ENCODE measurements at places on chromosomes 4 and X.

GRCh38 chrX:76971393-76972376 is 475.5 kb upstream of the FGF16 start:
- no peak for DNase-seq

GRCh38 chr4:77201857-77202256 is 44.9 kb downstream of the CCNG2 start:
- DNase-seq, result no peak

DNA sequence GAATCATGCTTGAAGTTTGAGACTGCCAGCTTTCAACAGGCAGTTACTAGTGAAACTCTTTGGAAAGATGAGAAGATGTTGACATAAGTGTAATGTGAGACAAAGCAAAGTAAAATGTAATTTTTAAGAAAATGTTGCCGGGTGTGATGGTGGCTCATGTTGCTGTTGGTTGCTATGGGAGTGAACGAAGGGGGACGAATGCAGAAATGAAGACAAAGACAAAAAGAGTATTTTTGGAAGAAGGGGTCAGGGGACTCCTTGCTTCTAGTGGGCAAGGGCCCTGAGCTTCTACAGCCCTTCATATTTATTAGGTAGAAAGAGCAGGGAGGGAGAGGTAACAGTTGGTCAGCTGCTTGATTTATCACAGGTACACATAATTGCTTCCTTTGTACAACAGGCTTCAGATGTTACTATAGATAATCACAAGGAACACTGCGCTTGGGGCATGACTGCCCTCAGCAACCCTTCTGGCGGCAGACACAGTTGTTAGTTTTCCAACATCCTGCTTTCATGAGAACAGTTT is 11.9 kb upstream of the UGDH start:
- no peak for DNase-seq

GRCh38 chrX:48891402-48892288 is 5.9 kb downstream of the TIMM17B start:
- DNase-seq, result peak; percentile 44

DNA sequence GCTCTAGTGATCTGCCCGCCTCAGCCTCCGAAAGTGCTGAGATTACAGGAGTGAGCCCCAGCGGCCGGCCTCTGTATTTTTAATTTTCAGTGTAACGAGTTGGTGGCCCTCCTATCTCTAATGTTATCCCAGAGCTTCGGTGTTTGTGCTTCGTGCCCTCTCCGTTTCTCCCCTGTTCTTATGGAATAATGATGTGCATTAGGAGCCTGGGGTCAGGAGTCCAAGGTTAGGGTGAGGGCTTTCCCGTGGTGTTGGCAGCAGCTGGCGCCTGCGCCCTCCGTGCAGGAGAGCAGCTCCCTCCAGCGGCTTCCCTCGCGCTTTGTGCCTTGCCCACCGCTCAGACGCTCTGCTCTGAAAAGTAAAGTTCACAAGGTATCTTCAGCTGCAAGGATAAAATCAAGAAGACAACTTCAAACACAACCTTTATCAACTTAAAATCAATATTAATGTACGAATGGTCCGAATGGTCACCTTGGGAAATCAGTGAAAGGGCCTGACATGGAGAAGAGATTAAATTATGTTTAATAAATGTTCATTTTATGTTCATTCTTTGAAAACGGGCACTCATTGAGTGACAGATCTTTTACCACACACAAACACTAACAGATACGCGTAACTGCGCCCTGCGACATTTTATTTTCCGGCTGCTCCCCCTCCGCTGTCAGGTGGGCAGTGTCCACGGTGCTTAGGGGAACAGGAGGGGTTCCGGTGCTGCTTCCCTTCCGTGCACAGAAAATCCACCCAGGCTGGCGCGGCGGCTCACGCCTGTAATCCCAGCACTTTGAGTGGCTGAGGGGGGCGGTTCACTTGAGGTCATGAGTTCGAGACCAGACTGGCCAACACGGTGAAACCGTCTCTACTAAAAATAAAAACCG is 62.4 kb downstream of the TRAPPC11 start:
- peak; percentile 19 for DNase-seq

GRCh38 chr4:94237271-94237670 is 29.6 kb downstream of the SMARCAD1 start:
- DNase-seq, result no peak

- DNase-seq, result peak; percentile 68
These were observed 1.2 kb downstream of the MAGIX start for GRCh38 chrX:49163555-49164419.

DNA sequence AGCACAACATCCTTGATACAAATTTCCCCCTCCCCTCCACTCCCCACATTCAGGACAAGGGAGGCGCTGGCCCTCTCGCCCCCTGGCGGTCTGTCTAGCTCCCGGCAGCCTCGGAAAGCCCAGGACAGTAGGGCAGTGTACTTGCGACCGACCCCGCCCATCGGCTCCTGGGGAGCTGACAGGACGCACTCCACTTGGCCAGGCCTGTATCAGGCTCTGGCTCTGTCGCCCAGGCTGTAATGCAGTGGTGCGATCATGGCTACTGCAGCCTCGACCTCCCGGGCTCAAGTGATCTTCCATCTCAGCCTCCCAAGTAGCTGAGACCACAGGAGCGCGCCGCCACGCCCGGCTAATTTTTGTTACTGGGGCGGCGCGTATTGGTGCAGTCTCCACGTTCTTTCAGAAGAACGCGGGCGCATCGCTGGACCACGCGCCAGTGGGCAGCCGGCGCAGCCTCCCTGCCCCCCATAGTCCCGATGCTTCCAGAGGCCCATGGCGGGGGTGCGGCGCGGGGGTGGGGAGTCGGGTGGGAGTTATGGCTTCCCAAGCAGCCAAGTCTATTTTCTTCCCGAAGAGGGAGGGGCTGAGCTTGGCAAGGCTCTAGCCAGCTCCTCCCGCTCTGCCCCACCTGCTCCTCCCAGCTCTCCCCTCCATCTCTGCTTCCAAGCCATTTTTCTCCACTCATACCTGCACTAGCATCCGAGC is 7.8 kb upstream of the AKAP14 start:
- DNase-seq, result peak; percentile 45

DNA sequence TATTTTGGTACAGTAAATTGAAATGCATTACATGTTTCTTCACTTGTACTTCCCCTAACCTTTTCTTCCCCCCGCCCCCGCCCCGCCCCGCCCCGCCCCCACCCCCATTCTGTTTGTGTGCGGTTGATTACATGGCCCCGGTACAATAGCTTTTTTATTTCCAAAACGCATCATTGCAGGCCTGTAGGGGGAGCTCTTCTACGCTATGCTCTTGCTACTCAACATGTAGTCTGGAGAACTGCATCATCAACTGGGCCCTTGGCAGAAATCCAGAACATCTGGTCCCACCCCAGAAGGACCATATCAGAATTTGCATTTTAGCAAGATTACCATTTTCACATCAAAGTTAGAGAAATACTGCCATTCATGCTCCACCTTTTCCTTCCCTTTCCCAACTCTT is 333.3 kb upstream of the DDX53 start:
- no peak for DNase-seq

GRCh38 chrX:78378476-78379115 is 51.2 kb upstream of the CYSLTR1 start:
- DNase-seq, result no peak

- no peak for DNase-seq
These were observed 11.1 kb downstream of the SLC25A43 start for GRCh38 chrX:119410027-119410819.

DNA sequence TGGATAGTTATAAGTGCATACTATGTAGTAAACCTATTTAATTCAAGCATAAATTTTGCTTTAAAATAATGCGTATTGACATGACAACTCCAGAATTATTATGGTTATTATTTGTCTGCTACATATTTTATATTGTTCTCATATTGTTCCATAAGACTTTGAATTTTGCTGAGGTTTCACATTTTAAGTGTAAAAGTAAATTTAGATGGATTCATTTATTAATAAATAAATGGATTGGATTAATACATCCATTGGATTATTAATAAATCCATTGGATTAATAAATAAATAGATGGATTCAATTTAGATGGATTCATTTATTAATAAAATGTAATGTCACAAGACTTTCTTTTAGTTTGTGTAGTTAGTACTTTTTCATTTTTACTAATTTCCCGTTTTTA is 1768.0 kb upstream of the PCDH10 start:
- no peak for DNase-seq

GRCh38 chrX:118066867-118067515 is 49.6 kb downstream of the KLHL13 start:
- no peak for DNase-seq

DNA sequence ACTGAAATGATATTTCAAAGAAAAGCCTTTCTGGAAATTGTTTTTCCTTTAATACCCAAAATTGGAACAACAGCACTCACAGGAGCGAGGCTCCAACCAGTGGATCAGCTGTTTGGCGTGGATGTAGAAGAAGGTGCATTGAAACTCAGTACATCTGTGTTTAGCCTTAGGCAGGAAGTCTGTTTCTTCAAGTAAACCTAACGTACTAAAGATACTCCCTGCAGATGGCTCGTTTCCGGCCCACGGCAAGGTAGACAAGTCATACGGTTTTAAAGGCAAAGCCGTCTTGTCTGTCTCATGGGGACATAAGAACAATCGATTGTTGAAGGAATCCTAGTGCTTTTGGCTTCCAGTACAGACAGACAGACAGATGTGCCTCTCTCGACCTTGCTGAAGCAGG is 50.0 kb upstream of the CLCN4 start:
- DNase-seq, result peak; percentile 16

DNA sequence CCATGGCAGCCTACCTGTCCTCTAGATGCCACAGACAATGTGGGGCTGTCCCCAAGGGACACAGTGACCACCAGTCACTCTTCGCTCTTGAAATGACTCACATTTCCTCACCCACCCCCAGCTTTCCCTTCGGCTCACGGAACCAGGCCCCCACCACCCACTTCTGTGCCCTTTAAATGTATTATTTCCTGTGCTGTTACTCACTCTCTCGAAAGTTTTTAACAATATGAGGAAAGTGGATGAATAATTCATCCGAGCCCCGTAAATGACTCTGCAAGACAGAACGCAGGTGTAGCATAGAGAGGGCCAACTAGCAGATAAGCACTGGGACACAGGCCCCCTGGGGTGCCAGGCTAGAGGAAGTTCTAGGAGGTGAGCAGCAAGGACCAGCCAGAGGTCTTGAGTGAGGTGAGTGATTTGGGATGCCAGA is 179.5 kb upstream of the TBL1X start:
- peak; percentile 38 for DNase-seq

DNA sequence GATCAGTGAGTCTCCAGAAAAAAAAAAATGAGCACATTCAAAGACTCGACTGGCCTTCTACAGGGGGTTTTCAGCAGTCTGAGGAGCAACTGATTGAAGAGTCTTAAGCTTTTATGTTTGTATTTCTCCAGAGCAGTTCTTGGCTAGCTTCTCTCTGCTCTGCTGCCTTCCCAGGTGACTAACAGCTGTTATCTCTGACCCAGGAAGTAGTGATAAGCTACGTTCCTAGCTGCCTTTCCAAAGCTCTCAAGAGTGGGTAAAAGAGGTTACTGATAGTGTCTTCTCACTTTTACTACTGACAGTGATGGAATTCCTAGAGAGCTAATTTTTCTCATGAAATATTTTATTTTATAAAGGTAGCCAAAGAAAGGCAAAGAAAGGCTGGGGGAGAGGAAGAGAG is 66.6 kb downstream of the ENOX2 start:
- no peak for DNase-seq

DNA sequence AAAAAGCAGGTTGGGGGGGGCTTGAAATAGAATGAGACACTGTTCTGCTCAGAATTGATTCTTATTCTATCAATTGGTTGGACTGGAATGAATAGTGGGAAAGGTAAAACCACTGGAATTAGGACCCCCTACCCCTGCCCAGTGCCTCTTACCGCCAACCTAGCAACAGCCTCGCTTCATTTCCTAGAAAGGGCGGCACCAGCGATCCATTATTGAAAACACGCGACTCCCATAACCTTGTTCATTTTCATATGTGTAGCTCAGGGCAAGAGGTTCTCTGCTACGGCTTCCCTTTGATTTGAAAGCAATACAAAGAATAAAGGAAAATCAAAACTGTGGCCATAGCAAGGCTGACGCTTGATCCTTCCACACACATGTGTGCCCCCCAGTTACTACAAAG is 33.7 kb downstream of the IDS start:
- DNase-seq, result no peak

DNA sequence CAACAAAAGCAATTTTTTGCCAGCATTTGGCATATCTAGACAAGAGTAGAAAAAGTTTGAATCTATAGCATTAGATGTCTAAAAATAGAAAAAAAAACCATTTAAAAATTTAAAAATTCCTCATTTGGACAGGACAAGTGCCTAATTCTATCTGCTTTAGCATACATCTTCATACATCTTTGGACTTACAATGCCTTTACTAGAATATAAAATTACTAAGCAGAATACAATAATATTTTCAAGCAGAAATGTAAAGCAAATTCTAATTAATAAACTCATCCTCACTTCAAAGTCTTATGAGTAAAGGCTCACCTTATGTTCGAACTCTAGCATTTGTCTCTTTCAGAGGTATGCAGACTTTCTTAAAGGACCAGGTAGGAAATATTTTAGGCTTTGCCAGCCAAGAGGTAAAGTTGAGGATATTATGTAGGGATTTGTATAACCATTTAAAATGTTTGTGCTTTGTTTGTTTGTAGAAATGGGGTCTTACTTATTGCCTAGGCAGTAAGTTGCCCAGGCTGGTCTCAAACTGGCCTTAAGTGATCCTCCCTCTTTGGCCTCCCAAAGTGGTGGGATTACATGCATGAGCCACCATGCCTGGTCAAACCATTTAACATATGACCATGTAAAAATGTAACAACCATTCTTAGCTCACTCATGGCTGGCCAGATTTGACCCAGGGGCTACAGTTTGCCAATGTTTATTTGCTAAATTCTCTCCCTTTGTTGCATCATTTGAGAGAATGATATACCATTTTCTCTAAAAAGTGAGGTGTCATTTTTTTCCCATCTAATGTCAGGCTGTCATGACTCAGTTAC is 29.1 kb downstream of the UGDH start:
- DNase-seq, result no peak

- DNase-seq, result no peak
These were observed 58.6 kb downstream of the SMAD1 start for GRCh38 chr4:145540235-145540634.

GRCh38 chr4:55258152-55258865 is 87.7 kb upstream of the SRD5A3 start:
- DNase-seq, result no peak

- no peak for DNase-seq
These were observed 344.6 kb upstream of the SPOCK3 start for GRCh38 chr4:167578906-167579305.

GRCh38 chrX:4560192-4560591 is 846.7 kb upstream of the PRKX start:
- DNase-seq, result no peak
